ENCODE measurements at places on chromosomes 1 and 21.

- no peak for DNase-seq
Measured at GRCh38 chr1:119549719-119550132, 42.7 kb downstream of the HSD3B1 start.

DNA sequence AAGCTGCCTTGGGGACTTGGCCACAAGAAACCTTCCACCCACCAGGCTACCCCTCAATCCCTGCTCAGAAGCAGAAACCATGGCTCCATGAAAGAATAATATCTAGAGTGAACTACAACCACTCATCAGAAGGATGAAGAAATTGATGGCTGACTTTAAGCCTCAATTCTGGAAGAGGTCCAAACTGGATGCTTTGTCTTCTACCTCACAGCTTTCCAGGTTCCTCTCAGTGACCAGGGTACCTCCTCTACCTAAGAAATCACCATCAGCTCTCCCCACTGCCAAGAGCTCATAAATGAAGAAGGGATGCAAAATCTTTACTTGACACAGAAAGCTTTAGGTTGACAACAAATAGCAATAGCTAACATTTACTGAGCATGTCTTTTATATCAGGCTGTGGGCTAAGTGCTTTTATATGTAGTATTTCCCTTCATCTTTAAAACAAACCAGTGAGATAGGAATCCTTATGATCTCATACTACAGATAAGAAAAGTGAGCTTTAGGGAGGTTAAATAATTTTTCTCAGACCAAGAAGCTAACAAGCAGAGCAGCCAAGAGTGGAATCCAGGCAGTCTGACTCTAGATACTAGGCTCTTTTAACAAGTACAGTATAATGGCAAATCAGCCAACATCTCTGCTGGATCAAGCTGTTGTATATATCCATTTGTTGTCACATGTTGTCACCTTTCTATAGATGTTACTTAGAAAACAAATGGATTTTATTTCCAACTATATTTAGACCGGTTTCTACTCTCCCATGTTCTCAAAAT lies 243.0 kb upstream of the SGIP1 start:
- DNase-seq = no peak

- no peak for DNase-seq
Measured at GRCh38 chr1:234302354-234302962, 70.8 kb upstream of the COA6 start.

GRCh38 chr1:17636612-17637011 lies 97.1 kb downstream of the ARHGEF10L start:
- no peak for DNase-seq

- DNase-seq = no peak
Measured at GRCh38 chr1:36706416-36706815, 223.7 kb upstream of the CSF3R start.

DNA sequence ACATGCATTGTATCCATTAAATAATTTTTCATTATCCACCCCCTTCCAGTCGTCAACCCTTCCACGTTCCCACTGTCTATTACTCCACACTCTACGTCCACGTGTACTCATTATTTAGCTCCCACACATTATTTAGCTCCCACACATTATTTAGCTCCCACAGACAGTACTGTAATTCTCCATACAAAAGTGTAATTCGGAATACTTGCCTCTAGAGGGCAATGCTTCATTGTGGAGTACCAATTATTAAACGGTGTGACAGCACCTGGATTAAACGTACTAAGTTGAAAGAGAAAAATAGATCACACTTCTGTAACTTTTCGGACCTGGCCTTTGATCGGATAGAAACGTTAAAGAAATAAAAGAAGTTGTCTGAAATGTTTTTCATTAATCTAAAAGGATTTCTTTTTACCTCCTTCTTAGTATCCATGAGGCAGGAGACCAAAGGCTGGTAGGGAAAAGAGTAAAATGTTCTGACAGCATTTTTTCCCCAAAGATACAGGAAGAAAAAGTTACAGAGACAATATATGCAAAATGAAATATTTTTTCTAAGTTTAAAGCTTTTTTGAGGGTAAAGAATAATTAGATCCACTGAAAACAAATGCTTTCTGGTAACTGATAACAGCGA lies 99.2 kb downstream of the LHX8 start:
- no peak for DNase-seq

DNA sequence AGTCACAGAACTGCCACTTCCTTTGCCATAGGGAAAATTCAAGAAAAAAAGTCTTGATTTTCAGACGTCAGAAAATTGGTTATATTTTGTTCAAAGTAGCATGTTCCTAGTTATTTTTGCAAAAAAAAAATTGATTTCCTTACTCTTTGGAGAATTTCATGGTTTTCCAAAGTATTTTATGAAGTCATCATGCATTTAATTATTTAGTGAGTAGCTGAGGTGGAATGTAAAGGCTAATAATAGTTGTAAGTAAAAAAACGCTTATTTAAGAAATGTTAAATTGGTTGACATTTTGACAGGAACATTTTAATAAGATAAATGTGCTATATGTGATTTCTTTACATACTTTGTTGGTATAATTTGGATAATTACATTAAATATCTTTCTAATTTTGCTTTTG lies 20.8 kb downstream of the TSEN15 start:
- no peak for DNase-seq

GRCh38 chr1:33381977-33382376 lies 48.9 kb downstream of the PHC2 start:
- DNase-seq = no peak

GRCh38 chr1:97017895-97018294 lies 296.3 kb downstream of the PTBP2 start:
- no peak for DNase-seq

DNA sequence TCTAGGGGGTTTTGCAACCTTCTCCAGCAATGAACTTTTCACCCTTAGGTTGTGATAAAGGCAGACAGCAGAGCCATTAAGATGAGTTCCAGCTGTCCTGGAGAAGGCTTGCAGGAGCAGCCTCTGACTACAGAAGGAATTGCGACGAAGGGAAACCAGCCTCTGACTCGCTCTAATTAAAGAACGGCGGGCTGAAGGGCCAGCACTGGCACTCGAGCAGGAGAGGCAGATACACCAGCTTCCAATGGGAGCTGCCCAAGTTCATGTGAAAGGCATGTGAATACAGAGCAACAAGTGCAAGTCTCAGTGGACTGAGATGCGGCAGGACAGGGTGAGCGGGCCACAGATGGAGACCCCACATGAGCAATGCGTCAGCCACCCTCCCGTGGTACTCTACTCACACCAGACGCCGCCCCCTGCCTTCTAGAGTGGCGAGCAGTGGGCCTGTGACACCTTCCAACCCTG lies 15.7 kb downstream of the RCC2 start:
- DNase-seq = no peak

DNA sequence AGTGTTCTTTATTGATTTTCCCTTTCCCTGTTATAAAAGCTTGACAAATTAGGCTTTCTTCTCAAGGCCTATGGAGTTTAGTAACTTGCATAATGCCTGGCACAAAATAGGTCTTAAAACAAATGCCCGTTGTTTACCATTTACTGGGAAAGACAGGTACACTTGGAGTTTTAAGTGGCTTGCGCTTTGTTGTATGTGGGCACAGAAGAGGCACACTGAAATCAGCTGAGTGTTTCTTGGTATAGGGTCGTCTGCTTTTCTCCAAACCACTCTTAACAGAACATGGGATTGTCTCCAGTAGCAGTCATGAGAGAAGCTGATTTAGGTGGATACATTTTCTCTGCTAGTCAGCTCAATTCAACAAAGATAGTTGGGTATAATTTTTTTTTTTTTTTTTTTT lies 132.5 kb downstream of the SYT14 start:
- no peak for DNase-seq

DNA sequence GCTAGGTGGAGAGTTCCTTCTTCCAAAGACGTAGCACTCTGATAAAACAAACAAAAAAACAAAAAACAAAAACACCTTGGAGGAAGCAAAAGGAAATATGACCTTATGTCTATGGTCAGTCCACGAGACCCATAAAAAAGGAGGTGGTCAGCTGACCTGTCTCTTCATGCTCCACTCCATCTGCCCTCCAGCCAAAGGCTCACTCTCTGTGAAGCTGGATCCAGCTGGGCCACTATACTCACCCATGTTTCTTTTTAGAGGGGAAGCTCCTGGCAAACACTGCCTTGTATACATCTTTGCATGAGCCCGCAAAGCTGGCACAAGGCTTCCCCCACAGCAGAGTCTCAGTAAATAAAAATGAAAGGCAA lies 126.1 kb upstream of the CACHD1 start:
- DNase-seq = no peak

DNA sequence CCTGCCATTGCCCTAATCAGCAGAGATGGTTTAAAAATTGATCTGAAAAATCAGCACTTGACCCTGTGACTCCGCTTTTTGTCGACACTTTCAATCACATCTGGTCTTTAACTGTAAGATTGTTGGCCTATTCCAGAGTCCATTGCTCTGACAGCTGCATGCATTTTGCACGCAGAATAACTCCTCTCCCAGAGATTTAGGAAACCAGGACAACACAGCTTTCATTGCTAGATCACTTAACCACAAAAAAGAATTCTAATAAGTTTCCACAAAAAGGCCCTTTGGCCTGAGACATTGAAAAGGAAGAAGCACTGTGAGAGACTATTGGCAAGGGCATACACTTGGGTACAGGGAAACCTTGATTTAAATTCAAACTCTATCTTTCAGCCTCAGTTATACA lies 373.1 kb downstream of the TGFB2 start:
- no peak for DNase-seq

DNA sequence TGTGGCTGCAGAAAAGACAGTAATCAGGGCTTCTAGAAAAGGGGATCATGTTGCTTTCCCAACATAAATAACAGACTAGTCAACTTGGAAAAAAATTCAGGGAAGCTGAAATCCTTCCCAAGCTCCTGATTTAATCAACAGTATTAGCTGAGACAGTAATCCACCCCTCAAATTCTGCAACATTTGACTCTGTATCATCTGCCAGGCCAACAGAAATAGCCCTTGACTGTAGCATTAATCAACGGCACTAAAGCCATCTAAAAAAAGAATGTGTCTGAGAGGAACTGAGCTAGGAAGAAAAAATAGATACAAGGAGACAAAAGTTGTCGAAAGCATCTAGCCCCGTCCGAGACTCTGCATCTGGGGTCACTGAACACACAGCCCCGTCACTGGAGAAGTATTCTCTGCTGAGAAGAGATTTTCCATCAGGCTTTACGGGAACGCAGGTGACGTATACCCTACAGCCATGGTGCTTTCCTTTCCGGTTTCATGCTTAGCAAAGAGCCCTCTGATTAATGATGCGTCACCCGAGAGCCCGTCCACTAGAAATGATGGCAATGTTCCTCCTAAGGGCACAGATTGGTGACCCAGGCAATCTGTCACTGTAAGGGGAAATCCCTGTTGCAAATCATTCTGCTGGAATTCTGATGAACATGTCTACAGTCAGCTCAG lies 42.1 kb upstream of the TP53BP2 start:
- no peak for DNase-seq

DNA sequence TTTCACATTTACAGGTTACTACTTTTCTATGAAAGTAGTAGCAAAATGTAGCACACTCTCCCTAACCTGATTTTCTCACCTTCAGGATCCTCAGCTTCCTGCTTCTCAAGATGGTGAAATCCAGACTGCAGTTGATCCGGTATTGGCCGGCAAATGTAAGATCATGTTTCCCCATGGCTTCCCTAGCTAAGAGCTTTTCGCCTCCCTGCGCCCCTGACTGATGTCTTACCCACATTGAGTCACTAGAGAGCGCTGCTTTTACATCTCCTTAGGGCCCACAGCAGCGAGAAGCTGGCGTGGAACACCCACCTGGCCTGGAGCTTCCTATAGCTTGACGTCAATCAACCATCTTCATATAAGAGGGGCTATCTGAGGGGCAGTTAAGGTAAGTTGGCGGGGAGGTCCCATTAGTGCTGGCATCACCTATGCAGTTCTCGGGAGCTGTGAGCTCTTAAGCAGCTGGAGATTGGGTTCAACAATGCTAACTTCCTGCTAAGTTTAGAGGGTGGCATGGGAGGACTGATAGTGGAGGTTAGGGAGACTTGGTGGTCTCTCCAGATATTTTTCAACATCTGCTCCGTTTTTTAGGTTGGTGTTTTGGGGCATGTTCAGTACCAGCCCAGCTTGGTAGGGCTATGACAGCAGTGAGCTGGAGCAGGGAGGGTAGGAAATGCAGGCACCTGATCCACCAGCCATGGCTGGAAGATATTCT lies 5.5 kb downstream of the PTPN7 start:
- DNase-seq = no peak

DNA sequence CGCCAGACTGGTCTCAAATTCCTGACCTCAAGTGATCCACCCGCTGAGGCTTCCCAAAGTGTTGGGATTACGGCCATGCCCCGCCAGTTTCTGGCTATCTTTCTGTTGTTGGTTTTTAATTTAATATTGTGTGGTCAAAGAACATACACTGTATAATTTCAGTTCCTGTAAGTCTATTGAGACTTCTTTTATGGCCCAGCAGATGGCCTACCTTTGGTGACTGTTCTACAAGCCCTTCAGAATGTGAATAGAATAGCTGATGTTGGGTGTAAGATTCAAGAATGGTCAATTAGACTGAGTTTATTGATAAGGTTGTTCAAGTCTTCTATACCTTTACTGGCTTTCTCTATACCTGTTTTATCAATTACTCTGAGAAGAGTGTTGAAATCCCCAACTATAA lies 10.7 kb downstream of the HES2 start:
- no peak for DNase-seq

DNA sequence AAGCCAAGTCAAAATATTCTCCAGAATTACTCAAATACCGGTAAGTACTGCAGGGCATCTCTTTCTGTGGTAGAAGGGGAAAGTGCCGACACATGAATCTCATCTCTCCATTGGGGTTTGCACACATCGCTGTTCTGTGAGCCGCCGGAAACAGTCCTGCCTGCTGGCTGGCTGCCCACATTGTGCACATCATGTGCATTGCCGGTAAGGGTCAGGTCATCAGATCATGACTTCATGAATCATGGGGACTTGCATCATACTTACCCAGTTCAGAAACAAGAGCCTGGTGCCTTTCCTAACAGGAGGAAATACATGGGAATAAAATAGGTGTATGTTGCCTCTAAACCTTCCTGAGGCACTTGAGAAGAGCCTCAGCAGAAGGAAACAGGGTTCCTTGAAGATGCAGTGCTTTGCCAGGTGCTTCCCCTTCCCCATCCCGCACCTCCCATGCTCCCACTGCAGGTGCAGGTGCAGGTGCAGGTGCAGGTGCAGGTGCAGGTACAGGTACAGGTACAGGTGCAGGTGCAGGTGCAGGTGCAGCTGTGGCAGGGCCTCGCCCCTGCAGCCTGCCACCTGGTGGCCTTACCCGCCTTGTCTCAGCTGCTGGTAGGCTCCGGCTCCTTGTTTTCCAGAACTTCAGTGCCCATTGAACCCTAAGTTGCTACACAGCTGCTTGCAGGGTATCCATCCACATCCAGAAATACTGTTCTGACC lies 26.5 kb downstream of the GPR137B start:
- DNase-seq = no peak

- no peak for DNase-seq
Measured at GRCh38 chr1:187629075-187629474, 800.3 kb downstream of the PLA2G4A start.

Data from activated CD4-positive, CD25-positive, alpha-beta regulatory T cell (primary cell).